ENCODE measurements at places on chromosomes 16 and 17. TPM values are rescaled to one million over a fixed set of nuclear protein-coding genes. Genes with fewer than 3 reads are reported as not detected.

KRT31 gene
- total RNA-seq, result not detected

ITGAE gene
- 31.7 TPM for total RNA-seq

PLLP gene
- total RNA-seq, result 0.41 TPM

PRR35 gene
- not detected for total RNA-seq

OR1E2 gene
- total RNA-seq, result not detected

ASPHD1 gene
- total RNA-seq, result 1.3 TPM

LITAFD gene
- not detected for total RNA-seq

ST6GALNAC2 gene
- total RNA-seq, result not detected

RNF112 gene
- total RNA-seq, result 0.31 TPM

JUP gene
- 0.33 TPM for total RNA-seq

FBXO39 gene
- total RNA-seq, result not detected

HP gene
- total RNA-seq, result not detected

LGALS9C gene
- 0.54 TPM for total RNA-seq

C1QBP gene
- 435 TPM for total RNA-seq

ERCC4 gene
- total RNA-seq, result 10.7 TPM

CHST6 gene
- total RNA-seq, result not detected

SRL gene
- not detected for total RNA-seq

KRT34 gene
- not detected for total RNA-seq

WNT3 gene
- not detected for total RNA-seq

KRT12 gene
- not detected for total RNA-seq

MMP28 gene
- total RNA-seq, result 0.19 TPM

STH gene
- not detected for total RNA-seq

MEOX1 gene
- 0.12 TPM for total RNA-seq

PFN1 gene
- 1,812 TPM for total RNA-seq

GPRC5B gene
- total RNA-seq, result 0.22 TPM

CRISPLD2 gene
- 0.14 TPM for total RNA-seq

KRTAP1-5 gene
- not detected for total RNA-seq

ORC6 gene
- 57.7 TPM for total RNA-seq

RHBDF1 gene
- total RNA-seq, result 0.36 TPM

TPSAB1 gene
- not detected for total RNA-seq

SHBG gene
- not detected for total RNA-seq

KRTAP16-1 gene
- total RNA-seq, result 0.15 TPM

CCL13 gene
- total RNA-seq, result not detected

GP1BA gene
- total RNA-seq, result not detected

ARL5C gene
- total RNA-seq, result not detected

ZNF205 gene
- not detected for total RNA-seq

SP6 gene
- total RNA-seq, result 0.19 TPM

CNGB1 gene
- not detected for total RNA-seq

CA7 gene
- total RNA-seq, result not detected
